ENCODE measurements at places on chromosomes 1 and 21. TPM values are rescaled to one million over a fixed set of nuclear protein-coding genes. Genes with fewer than 3 reads are reported as not detected.

The BATF3 gene
- total RNA-seq: 3.3 TPM

The PTAFR gene
- total RNA-seq: 0.07 TPM

The SLFNL1 gene
- 0.15 TPM for total RNA-seq

The TSACC gene
- not detected for total RNA-seq

Measured in M059J (cell line).